ENCODE measurements at places on chromosomes 2 and 18.

GRCh38 chr2:96772903-96773671 is 12.4 kb downstream of the CNNM4 start:
- no peak for DNase-seq

GRCh38 chr2:43853141-43854081 is 14.6 kb downstream of the ABCG8 start:
- DNase-seq = no peak

DNA sequence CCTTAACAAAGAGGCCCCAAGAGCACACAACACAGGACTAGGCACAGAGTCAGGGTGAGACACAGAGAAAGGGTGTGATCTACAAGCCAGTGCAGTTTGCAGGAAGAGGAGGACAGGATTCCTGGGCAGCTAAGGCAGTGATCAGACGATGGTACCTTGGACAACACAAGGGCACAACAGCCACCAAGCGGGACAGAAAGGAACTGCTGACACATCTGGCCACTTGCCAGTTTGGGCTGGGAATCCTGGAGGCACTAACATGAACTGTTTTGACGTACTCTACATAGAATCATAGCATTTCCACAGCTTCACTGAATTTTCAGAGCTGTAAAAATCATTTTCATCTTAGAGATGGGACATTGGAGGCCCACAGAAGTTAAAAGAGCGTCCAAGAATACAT is 221.5 kb upstream of the SLC35G4 start:
- no peak for DNase-seq

DNA sequence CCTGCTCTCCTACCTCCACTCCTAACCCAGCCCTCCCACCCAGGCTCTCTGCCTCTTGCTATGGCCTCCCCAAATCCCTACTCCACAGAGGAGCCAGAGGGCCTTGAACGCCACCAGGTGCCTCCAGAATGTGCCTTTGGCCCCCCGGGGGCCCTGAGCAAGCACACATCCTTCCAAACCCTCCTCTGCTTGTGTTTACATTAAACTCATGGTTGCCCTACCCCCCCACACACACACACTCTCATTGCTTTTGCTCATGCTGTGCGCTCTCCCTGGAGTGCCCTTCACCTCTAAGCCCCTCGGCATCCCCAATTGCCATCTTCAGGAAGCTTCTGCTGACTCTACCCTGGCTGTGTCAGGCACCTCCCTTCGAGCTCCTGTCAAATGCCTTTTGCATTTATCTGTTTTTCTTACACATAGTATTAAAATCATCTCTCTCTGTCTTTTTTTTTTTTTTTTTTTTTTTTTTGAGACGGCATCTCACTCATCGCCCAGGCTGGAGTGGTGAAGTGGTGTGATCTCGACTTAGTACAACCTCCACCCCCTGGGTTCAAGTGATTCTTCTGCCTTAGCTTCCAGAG is 16.3 kb upstream of the TET3 start:
- DNase-seq = no peak

DNA sequence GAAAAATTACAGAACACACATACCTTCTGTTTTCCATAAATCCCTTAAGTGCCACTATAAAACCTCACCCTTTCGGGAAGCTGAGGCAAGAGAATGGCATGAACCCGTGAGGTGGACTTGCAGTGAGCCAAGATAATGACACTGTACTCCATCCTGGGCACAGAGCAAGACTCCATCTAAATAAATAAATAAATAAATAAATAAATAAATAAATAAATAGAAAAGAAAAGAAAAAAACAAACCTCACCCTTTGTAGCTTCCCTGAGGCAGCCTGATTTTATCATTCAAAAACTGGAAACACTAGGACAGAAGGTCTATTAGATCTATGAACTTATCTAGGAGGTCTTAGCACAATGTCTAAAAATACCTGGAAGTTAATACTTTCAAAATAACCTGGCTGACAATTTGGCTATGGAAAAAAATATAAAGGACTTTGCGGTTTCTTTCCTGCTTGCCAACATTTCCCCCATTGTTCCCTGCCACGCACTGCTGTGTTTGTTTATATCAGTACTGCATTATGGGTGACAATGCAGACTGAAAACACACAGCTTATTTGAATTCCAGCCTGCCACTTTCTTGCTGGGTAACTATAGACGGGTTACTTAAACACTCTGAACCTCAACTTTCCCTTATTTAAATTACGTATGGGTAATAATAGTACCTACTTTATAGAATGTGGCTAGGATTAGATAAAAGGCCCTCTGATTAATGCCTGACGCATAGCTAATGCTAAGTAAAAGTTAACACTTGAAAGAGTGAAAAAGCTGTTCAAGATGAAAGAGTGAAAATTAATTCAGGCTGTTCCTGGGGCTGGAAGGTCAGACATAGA is 313.0 kb downstream of the RDH14 start:
- DNase-seq = no peak

GRCh38 chr2:210009896-210010295 is 7.5 kb downstream of the RPE start:
- DNase-seq = no peak

Measured in NCI-H1436 treated with DMSO at 0.1 percent for 48 hours (cell line).